ENCODE measurements at places on chromosomes 1 and 21.

DNA sequence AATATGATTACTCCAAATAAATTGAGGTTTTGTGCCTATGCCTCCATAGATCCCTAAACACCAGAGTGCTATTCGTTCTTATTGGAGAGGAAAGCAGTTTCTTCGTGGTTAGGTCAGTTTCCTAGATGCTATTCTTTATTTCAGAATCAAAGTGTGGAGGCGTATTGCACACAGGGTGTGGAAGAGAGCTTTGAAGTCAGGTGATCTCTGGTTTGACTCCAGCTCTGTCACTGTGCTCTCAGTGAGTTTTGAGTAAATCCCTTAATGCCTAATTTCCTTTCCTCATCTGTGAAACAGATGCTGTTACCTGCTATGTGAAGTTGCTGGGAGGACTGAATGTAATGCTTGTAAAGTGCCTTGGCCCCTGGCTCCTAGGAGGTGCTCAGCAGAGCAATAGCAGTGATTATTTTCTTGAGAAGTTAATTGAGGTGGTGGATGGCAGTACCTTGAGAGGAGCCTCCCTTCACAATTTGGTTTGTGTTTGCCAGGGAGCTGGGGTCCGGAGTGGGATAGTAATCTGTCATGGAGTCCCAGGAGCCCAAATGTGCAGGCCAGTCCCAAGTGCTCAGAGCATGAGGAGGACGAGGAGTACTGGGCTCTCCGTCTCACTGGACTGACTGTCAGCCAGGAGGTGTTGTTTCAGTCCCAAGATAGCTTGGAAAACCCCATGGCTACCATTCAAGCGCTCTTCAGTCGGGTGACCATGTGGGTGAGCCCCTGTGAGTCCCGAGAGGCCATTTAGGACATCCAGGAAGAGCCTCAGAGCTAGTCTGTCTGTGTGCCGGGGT, 14.9 kb downstream of the NTPCR start:
- DNase-seq: no peak

DNA sequence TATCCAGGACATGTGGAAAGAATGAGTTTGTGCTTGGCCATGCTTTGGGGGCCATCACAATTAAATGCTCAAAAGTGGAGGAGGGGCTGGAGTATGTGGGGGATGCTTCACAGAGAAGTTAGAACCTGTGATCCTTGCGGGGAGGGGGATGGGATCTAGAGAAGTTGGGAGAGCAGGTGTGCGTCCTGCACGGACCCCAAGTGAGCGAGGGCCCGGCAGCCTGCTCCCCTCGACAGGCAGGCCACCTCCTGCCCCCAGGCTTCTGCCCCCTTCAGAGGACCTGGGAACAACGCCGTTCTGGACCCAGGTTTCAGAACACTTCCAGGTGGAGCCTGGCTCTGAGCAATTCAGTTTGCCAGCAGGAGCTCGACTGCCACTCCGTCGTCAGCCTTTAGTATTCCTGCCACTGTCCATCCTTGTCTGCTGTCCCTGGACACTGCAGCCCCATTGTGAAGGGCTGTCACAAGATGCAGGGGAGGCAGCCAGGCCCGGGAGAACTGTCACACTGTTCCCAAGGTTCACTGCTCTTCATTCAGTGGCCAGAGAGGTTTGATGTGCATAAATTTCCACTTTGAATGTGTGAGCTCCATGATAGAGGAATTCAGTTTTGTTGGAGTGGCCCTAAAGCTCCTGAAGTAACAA, 112.2 kb downstream of the DHRS3 start:
- no peak for DNase-seq

DNA sequence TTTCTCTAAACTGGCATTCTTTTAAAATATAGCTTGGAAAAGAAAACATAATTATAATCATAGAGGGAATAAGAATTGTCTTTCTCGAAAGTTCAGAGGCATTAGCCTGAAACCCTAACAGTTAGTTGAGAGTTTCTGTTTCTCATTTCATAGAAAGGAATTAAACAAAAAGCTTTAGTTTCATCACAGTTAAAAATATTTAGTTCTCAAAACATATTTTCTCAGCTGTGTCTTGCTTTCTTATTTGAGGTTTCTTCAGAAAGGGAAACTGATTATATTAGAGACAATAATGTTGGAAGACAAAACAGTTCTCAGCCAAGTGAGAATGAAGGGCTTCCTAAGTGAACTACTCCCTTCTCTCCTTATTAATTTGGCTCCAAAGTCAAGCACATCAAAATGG, 75.4 kb upstream of the C1orf105 start:
- no peak for DNase-seq

GRCh38 chr1:112743174-112744008, 28.3 kb upstream of the PPM1J start:
- no peak for DNase-seq

- no peak for DNase-seq
These were observed 801 bp downstream of the RPS6KC1 start for GRCh38 chr1:213051881-213052202.

GRCh38 chr1:55375617-55376258, 160.6 kb upstream of the USP24 start:
- DNase-seq: no peak

- no peak for DNase-seq
These were observed 606.1 kb upstream of the USP24 start for GRCh38 chr1:55821234-55821633.

- DNase-seq: no peak
These were observed 67.7 kb downstream of the BCAR3 start for GRCh38 chr1:93613898-93614297.

GRCh38 chr1:15155888-15156741, 2.6 kb downstream of the TMEM51 start:
- DNase-seq: no peak

- no peak for DNase-seq
These were observed 418.9 kb downstream of the PRDM2 start for GRCh38 chr1:14118691-14119485.

- DNase-seq: no peak
These were observed 24.6 kb downstream of the TEX35 start for GRCh38 chr1:178537382-178538090.

DNA sequence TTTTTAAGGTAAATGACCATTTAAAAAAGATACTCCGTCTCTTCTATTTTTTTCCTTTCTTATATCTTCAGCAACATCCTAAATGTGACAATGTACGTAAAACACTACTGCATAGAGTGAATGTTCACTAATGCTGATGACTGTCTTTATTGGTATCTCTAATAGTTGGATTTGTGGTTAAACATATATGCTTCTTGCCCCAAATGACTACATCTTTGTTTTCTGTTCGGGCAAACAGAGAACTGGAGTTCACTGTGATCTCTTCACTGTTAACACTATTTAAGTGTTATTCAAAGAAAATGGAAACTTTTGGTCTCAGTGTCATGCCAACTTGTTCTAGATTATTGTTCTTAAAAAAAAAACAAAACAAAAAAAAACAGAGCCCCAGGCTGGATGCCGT, 109.4 kb downstream of the KIF26B start:
- no peak for DNase-seq

DNA sequence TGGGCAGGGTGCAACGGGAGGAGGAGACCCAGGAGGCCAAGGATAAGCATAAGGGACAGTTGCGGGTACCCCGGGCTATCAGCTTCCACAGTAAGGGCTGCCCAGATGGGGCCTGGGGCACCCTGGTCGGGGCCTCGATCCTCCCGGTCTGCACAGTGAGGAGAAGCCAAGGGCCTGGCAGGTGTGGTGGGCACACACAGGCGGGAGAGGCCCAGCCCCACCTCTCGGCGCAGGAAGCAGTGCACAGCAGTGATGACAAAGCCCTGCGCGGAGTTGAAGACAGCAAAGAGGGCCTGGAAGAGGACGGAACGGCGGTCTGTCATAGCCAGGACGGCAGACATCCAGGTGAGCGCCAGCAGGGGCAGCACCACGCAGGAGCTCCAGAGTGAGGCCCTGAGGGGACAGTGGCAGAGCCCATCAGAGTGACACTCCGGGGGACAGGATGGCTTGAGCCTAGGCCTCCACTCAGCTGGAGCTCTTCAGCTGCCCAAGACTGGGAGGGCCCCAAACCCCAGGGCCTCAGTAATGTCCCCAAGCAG, 29.0 kb upstream of the COL16A1 start:
- DNase-seq: no peak

DNA sequence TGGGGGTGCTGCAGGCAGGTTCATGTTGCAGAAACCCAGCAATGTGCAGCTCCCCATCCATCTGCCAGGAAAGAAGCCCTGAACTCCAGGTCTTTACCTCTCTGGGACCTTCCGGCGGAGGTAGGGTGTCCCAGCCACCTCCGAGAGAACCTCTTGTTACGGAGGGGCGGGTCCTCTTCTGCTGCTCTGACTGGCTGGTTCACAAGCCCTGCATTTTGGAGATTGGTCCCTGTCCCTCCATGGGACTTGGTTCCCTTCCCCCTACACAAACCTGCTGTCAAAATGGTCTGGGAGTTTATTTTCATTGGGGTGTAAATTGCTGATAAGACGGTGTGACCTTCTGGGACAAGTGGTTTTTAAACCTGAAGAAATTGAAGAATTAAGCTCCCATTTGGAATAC, 8.0 kb upstream of the CELSR2 start:
- DNase-seq: no peak

Measured in stimulated activated CD8-positive, alpha-beta memory T cell treated with anti-CD3 and anti-CD28 coated beads, Interleukin-4, amount 100 ng/mL, for 1 hour (primary cell).